Stimulated activated CD4-positive, alpha-beta T cell treated with anti-CD3 and anti-CD28 coated beads, Interleukin-15, amount 100 ng/mL, for 48 hours (primary cell): ENCODE measurements at places on chromosomes 7 and 10.

DNA sequence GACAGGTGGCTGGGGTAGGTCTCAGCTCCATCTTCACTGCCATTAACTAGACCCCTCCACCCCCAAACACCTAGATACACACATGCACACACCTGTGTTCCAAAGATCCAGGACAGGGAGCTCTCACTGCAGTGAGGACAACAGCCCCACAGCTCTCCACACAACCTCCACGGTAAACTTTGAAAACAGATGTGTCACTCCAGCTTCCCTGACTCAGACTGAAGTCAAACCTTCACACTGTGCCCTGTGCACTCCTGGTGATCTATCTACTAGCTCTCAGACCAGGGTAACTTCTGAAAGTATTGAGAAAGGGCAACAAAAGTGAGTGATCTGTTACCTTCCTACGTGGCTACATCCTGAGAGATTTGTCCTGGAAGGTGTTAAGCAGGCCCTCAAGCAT lies 519.8 kb downstream of the XPNPEP1 start:
- no peak for DNase-seq

DNA sequence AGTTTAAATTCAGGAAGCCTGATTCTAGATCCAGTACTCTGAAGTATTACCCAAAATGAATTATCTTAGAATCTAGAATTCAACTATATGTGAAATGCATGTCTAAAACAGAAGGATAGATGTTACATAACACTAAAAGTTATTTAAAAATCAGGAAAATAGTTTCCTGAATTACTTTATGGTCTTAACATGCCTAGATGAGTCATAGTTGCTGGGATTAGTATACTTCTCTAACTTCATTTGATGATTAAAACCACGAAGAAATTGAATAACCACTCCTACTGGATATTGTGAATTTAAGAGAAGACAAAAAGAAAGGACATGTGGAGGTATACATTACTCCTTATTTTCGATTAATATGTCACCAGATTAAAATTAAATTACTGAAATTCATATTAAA lies 65.5 kb downstream of the ATAD1 start:
- no peak for DNase-seq

GRCh38 chr10:133544506-133544905 lies 17.3 kb downstream of the CYP2E1 start:
- no peak for DNase-seq

DNA sequence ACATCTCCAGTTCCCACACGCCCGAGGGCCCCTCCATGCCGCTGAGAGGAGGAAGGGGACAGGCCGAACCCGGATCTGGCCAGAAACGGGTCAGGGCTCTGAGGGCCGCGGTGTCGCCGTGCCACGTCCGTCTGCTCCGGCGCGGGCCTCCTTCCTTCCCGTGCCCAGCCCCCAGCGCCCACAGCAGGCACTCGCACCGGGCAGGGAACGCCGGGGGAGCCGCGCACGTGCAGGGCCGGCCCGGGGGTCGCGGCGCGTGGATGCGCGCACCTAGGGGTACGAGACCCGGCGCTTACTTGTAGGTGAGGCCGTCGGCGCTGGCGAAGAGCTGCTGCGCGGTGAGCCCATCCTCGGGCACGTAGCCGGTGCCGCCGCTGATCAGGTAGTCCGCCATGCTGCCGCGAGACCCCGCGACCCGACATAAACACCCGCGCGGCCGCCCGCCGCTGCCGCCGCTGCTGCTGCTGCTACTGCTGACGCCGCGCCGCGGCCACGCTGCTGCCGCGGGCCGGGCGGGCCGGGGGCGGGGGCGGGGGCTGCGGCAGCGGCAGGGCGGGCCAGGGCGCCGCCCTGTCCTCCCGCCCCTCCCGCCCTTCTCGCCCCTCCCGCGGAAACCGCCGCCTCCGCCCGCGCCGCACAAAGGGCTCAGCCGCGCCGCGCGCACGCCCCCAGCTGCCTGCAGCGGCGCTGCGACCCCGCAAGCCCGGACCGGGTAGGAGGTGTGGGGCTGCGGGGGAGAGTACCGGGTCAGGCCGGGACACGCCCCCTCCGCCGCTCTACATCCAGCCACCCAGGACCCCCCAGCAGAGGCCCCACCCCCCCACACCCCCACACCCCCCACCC lies 4.1 kb downstream of the IMPDH1 start:
- DNase-seq = no peak

DNA sequence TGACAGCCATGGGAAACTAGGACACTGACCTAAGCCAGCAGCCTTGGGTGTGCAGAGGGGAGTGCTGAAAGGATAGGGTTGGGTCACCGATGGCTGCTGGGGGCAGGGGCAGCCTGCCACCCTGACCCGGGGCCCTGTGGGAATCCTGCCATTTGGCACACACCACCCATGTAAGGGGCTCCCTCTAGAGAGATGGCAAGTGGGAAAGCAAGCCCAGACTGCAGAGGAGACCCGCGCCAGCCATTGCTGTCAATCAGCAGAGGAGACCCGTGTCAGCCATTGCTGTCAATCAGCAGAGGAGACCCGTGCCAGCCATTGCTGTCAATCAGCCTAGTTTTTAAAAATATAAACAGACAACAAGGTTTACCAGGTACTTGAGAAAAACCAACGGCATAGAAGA lies 27.4 kb upstream of the PRKAG2 start:
- no peak for DNase-seq

DNA sequence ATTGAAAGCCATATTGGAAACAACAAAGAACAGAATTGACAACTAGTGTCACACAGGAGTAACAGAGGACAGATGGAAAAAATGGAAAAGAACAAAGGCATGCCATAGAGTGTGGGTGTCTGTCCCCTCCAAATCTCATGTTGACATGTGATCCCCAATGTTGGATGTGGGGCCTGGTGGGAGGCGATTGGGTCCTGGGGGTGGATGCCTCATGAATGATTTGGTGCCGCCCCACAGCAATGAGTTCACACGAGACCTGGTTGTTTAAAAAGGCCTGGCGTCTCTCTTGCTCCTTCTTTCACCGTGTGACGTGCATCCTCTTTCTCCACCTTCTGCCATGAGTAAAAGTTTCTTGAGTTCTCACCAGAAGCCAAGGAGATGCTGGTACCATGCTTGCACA lies 87.4 kb upstream of the GPR26 start:
- no peak for DNase-seq

DNA sequence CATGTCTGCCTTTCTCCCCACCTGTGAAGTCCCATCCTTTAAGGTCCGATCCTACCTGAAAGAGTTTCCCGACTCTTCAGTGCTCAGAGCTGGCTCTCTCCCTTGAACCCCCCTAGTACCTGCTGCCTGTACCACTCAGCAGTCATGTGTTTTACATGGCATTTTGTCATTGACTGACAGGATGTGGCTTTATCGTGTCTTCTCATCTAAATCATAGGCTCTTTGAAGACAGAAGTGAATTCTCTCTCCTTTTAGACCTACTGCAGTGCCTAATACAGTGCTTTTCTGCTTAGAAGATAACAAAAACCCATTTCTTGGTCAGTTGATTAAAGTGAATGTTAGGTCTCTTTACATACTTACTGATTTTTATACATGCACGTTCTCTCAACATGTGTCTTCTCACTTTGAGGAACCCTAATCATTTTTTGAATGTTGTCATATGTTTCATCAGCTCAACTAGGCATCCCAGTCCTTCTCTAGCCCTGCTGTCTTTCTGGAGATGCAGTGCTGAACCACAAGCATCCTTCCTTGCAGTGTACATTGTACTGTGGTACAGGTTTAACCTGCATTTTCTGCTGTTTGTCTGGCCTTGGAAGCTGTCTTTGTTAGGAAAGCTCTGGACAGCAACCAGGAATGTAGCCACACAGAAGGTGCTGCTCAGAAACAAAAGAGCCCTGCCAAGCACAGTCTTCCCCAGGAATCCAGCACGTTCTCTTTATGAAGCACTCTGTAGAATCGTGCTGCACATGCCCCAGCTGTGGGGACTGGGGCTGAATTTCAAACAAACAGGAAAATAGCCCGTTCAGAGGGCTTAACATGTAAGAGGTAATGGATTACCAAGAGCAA lies 28.1 kb upstream of the LRRC4 start:
- DNase-seq = no peak

GRCh38 chr7:27162561-27163287 lies 2.6 kb downstream of the HOXA9 start:
- no peak for DNase-seq

DNA sequence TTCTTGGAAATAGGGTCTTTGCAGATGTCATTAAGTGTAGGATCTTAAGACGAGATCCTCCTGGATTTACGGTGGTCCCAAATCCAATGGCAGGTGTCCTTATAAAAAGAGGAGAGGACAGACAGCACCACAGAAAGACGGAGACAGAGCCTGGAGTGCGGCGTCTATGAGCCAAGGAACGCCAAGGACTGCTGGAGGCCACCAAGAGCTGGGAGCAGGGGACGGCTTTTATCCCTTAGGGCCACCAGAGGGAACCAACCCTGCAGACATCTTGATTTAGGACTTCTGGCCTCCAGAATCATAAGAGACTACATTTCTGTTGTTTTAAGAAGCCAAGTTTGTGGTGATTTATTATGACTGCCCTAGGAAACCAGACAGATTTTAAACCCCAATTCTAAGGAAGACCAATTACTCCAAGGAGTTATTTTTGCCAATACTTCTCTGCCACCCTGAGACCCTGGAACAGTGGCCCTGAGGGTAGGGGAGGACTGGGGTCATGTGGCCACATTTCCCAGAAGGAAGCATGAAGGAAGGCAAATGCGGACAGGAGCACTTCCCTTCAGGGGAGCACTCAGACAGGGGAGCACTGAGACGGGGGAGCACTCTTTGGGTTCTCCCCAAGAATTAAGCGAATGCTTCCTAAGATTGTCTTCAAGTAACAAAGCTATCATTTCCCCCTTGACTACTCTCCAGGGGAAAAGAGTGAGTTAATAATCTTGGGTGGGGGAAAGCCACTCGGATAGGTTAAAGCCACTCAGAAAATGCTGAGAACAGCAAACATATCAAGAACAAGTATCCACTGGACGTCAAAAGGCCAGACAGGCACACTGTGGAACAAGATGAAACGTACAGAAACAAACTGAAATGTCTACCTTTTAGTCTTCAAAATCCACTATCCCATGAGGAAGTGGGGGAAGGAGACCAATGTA lies 67.5 kb downstream of the CHST15 start:
- DNase-seq = no peak
